ENCODE measurements at places on chromosomes 1 and 21.

DNA sequence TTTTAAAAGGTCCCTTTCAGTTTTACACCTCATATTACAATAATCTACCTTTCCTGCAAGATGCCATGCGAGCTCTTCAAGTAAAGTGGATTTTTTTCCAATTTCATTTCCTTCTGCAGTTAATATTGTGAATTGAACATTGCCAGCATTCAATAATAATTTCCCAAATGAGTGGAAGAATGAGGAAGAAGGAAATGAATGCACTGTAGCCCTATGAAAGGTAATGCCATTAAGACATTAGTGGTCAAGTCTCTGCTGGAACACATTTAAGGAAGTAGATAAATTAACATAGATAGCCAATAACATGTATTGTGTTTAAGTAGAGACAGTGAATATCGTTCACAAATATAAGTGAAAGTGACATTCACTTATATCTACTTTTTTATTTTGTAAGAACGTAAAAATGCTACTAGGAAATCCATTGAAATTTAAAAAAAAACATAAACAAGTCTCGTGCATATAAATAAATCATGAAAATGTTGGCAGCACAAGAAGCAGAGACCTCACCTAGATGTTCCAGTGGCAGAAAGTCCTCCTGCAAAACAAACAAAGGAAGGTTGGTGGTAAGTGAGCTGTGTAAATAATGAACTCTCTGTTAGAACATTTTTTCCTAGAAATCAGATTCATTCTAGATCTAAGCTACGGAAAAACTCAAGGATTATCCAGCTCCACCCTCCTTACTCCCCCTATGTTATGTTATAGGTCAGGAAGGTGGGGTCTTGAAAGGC, 17.7 kb downstream of the FCRL3 start:
- no peak for DNase-seq

DNA sequence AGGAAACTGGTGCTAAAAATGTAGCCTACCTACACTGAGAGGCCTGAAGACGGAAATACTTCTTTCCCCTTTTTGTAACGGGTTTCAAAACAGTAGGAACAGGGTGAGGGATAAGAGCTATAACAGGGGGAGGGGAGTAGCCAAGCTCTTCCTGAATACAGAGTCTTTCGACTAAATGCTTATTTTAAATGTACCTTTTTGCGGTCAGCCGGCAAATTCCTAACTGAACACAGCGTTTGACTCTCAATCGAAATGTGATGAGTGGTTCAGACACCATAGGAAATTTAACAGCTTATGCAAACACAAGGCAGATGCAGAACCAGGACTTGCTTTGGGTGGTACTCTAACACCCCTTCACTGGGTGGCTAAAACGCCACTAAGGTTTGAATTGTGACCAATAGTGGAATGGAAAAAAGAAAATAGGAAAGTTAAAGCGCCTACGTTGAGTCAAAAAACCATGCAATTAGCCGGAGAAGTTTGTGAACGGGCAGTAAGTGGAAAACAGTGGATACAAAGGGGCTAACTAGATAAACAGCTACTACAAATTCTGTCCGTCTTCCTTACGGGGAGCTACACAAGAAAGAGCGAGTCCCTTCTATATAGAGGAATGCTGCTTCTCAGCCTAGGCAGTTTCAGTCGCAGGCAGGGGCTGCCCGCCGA, 1.7 kb downstream of the EGLN1 start:
- DNase-seq: no peak

GRCh38 chr1:40338745-40339419, 21.8 kb upstream of the COL9A2 start:
- peak; percentile 61 for DNase-seq

GRCh38 chr1:236289492-236290131, 7.9 kb upstream of the ERO1B start:
- no peak for DNase-seq

- DNase-seq: peak; percentile 57
These were observed 1.5 kb downstream of the SPATA6 start for GRCh38 chr1:48470481-48470855.

DNA sequence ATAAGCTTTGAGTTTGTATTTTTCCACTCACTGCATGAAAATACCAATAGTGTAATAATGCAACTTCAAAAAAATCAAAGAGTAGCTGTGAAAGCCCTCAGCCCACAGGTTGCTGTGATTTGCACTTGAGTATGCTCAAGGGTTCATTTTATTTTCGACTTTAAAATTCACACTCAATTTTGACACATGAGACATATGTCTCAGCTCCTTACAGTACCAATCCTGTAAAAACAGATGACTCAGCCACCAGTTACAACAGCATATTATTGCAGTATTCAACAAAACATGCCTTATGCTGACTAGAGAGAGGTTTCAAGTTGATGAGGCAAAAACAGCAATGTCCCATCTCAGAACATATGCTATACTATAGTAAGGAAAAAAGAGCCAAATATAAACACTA, 66.1 kb downstream of the CYYR1 start:
- no peak for DNase-seq

GRCh38 chr1:67880056-67880601, 46.9 kb upstream of the GNG12 start:
- no peak for DNase-seq

DNA sequence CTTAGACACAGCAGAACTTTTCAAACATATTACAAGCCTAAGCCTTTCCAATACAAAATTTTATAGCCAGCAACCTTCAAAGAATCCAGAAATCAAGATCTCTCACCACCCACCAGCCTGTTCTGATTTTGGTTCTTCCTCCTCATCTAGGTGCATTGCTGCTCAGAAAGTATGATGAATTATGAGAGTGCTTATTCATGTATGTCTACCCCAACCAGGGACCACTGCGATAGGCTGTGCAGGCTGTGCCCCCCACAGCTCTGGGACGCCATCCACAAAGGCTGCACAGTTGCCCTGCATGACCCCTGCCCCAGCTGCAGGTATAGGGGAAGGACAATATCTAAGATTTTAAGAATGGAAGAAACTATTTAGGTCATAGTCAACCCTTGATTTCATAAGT, 55.4 kb downstream of the WDR64 start:
- no peak for DNase-seq

DNA sequence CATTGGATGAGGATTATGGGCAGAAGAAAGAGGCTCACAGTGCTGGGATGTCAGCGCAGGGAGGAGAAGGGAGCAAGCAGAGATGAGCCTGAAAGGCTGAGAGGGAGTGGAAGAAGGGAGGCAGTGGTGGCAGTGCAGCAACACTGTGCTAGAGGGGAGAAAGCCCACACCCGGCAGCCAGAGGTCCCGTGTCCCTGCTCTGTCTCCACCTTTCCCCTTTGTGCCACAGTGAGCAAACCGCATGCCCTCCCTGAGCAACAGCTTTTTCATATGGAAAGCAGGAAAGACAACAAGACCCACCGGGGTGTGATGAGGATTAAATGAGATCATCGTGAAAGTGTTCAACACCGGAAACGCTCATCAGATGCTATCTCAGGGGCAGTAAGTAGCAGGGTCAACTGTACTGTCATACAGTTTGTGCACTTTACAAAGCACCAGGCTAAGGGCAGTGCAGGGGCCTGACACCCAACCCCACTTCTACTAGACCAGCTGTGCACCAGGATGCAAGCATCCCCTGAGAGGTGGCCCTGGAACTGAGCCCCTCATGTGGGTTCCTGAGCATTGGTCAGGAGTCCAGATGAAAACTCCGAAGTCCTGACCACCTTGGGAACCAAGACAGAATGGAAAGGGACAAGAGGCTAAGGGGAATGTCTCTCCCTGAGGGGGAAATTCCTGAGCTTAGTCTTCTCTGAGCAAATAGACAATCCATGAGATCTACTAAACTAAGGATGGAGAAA, 9.1 kb downstream of the NHLH1 start:
- peak; percentile 70 for DNase-seq

GRCh38 chr1:157700305-157700704, 264 bp downstream of the FCRL3 start:
- DNase-seq: no peak

DNA sequence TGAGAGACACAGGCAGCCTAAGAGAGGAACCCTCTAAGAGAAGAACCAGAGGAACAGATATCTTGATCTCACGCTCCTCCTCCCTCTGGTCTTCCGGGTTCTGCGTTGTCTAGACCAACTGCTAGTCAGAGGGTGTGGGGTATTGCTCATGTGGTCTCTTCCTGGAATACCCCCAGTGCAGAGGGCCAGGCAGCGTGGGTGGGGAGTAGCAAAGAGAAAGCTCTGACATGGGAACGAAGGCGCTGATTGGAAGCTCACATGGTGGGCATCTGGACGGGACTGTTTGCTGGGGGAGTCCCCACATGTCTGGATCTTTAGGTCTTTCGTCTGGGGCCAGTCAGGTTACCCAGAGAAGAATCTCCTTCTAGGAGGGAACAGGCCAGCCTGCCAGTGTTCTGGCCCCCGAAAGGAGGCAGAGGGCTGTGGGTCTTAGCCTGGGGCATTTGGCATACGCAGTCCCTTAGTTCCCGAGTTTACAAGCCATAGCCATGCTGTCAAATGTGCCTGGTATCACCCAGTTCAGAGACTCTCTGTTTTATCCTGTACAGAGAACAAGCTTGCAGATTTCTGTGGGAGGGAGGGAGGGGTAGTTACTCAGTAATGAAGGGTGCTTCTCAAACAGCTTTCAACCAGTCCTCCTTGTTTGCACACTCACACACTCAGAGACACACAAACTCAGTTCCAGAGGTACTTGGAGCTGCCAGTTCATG, 18.3 kb upstream of the IL6R start:
- no peak for DNase-seq

DNA sequence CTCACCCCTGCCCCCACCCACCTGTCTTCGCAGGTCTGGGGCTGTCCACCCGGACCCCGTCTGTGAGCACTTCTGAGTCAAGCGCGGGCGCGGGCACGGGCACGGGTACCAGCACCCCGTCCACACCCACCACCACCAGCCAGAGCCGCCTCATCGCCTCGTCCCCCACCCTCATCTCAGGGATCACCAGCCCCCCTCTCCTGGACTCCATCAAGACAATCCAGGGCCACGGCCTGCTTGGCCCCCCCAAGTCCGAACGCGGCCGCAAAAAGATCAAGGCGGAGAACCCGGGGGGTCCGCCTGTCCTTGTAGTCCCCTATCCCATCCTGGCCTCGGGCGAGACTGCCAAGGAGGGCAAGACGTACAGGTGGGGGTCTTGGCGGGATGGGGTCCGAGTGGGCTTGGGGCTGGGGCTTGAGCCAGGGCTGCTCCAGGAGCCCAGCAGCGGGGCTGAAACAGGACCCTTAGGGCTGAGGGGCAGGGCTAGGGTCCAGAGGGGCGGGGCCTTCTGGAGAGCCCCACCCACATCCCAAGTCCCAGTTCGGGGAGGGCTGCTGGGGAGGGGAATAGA, 23.9 kb downstream of the ZNF362 start:
- DNase-seq: no peak

- no peak for DNase-seq
These were observed 2.1 kb downstream of the C1orf35 start for GRCh38 chr1:228100822-228101613.

GRCh38 chr21:35236090-35236489, 187.0 kb upstream of the RUNX1 start:
- DNase-seq: no peak

- DNase-seq: no peak
These were observed 8.9 kb upstream of the CD55 start for GRCh38 chr1:207312604-207312920.

- DNase-seq: no peak
These were observed 168.0 kb downstream of the PPP1R12B start for GRCh38 chr1:202516434-202516877.

- no peak for DNase-seq
These were observed 102.1 kb upstream of the ZBTB40 start for GRCh38 chr1:22349362-22350043.

DNA sequence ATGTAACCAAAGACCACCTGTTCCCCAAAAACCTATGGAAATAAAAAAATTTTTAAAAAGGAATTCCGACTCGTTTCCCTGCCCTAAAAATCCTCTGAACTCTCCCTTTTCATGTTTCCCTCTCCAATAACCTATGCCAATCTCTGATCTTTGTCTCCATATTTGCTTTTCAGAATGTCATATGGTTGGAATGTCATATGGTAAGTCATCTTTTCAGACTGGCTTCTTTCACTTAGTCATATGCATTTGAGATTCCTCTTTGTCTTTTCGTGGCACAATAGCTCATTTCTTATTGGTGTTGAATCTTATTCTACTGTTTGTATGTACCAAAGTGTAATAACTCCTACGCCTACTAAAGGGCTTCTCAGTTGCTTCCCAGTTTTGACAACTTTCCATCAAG, 117.5 kb downstream of the BACH1 start:
- DNase-seq: no peak

DNA sequence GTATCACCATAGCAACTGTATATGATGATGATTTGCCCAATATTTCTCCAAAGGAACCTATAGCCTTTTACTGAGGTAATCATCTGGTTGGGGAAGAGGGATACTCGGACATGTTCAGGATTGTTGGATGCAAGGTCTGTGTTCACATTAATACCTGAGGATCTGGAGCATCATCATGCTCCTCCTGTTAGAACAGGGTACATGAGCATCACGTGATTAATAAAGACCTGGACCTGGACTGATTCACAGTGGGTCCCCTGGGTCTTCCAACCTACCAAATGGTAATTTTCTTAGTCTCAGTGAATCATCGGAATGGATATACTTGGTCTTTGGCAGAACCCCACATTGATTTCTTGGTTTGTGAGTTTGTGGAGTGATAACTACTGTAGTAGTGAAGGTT, 45.6 kb upstream of the ZBTB18 start:
- no peak for DNase-seq

GRCh38 chr1:86649618-86650017, 54.8 kb upstream of the SH3GLB1 start:
- DNase-seq: no peak

- no peak for DNase-seq
These were observed 568.3 kb upstream of the ADGRL2 start for GRCh38 chr1:81232420-81232819.

DNA sequence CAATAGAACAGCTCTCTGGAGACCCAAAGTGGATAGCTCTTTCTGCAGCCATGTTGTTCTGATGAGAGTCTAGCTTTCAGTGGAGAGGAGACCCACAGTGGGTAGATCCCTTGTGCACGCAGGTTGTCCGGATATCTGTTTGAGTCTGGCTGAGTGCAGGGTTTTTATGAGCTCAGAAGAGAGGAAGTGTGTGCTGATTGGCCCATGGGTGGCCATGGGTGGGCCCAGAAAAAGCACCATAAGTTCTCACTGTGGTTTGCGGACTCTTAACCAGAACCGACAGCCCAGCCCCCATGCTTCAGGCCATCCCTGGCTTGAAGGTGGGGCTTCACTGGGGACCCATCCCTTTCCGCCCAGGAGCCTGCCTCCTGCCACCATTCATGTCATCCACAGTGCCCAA, 17.0 kb downstream of the FAM20B start:
- no peak for DNase-seq

Measured in C1 segment of cervical spinal cord (tissue), 14 donors.